Stimulated activated CD4-positive, alpha-beta T cell treated with anti-CD3 and anti-CD28 coated beads, TNF-alpha, amount 100 ng/mL, for 1 hour (primary cell): ENCODE measurements at places on chromosomes 3 and 15.

DNA sequence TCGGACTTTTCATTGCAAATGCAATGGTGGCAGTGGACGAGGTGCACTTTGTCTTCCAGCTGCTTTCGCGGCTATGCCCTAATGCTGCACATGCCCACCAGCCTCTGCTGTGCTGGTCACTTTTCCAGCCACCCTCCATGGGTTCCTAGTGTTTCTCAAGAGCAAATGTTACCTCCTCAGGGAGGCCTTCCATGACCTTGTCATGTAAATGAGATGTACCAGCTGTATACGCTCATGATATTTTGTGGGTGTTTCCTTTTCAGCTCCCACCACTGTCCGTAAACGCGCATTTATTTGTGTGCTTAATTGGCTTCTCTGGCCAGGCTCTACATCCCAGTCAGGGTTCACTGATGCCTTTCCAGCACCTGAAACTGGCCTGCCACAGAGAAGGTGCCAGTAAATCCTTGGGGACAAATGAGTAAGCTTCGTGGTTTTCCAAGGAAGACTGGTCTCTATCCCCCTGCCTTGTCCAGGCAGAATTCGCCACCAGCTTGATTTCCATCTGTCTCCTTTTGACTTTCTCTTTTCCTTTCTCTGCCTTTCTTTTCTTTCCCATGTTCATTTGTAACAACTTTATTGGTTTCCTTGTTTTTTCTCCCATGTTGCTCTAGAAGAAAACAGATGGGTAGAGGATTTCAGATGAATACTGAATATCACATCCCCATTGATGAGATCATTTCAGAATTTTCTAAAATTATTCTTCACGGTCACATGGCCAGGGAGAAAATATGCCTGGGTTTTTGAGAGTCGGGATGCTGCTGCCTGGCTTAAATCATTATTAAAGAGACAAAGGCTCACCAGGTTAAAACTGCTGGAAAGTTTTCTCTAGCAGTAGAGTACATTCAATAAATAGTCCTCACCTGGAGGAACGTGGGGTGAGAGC is 82.5 kb downstream of the CHST2 start:
- DNase-seq, result no peak

DNA sequence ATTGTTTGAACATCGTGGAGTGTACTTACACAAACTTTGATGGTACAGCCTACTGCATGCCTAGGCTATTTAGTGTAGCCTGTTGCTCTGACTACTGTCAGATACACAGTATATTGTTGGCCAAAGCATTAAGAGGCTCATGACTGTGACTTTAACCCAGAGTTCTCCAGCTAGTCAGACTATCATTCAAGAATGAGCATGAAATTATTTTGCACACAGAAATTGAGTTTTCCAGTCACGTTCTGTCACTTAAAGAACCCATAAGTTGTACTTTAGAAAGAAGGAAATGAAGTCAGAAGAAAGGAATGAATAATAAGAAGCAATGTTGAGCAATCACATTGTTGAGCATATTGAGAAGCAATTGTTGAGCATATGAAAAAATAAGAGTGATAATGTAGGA is 37.6 kb upstream of the SLC22A13 start:
- no peak for DNase-seq

GRCh38 chr15:66635817-66636216 is 66.2 kb upstream of the SMAD6 start:
- no peak for DNase-seq

DNA sequence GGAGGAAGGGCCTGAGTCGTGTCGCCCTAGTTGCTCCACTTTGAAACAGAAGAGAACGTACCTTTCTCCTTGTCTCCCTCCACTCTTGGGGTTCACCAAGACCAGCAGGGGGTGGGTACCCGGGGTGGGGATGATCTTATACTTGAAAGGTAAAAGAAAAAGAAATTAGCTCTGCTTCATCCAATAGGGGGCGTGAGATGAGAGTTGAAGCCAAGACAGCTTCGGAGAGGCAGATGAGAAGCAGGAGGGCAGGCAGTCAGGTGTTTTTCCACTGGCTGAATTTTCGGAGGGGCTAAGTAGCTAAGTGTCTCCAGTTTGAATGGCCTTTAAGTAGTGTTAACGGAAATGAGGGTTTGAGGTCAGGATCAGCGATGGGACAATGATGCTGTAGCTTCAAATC is 100.4 kb downstream of the DGKG start:
- DNase-seq, result no peak

DNA sequence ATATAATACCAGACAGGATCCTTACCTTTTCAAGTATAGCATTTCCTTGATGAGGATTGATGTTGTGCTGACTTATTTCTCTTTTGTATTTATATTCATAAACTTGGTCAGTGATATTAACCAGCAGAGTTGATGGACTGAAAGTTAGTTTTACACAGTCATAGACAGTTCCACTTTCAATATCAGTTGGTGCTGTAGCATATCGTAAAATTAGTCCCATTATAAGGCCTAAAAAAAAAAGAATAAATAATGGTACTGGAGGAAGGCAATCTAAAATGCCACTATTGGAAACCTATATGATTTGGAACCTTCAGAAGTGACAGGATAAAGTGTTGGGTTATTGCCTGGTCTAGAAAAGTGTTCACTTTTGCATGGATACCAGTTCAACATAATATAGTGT is 16.3 kb downstream of the SLC9A9 start:
- DNase-seq, result no peak

- no peak for DNase-seq
These were observed 140.3 kb downstream of the RPLP1 start for GRCh38 chr15:69592954-69593353.

GRCh38 chr15:47669221-47669620 is 48.1 kb upstream of the SEMA6D start:
- DNase-seq, result no peak

GRCh38 chr3:24410860-24411259 is 83.8 kb downstream of the THRB start:
- DNase-seq, result no peak

GRCh38 chr15:78991476-78991875 is 46.6 kb upstream of the CTSH start:
- DNase-seq, result no peak

DNA sequence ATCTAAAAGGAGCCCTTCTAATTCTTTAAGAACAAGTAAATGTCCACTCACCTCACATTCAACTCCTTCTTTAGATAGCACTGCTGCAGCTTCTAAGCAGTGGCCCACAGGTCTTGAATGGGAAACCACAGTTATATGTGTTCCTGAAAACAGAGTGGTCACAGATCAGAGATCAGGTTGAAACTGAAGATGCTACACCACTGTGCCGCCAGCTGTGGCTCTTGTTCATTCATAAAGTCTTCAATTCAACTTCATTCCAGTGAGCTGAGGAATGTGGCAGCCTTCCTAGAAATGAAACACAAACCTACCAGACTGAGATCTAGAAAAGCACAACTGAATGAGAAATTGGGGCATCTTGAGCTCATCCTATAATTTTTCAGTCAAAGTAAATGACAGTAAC is 4.0 kb downstream of the PDHB start:
- no peak for DNase-seq

DNA sequence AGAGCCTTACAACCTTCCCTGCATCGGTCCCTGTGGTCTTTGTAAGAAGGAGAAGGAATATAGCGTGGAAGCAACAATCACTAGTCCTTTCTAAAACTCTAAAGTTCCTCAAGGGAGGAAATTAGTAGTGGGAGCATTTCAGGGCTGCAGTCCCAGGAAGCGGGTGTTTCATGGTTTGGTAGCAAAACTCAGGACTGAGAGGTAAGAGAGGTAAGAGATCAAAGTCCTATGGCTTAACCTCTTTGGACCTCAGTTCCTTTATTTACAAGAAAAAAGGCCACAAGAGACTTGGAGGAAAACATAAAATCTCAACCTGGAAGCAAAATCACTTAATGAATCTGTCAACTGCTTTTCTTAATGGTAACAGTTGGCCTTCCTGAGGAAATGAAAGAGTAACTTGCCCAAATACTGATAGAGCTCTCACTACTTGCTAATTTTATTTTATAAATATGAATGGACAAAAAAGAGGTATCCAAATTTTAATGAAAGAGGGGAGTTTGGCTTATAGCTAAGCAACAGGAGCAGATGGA is 14.3 kb downstream of the LRRC28 start:
- no peak for DNase-seq

- no peak for DNase-seq
These were observed 176.8 kb downstream of the ABHD5 start for GRCh38 chr3:43867436-43868072.

GRCh38 chr3:162007722-162008121 is 511.1 kb downstream of the OTOL1 start:
- no peak for DNase-seq

- DNase-seq, result no peak
These were observed 51.4 kb upstream of the GK5 start for GRCh38 chr3:142276781-142277180.

- no peak for DNase-seq
These were observed 2.7 kb downstream of the FOXP1 start for GRCh38 chr3:71580636-71581456.

GRCh38 chr3:139533781-139534454 is 5.6 kb downstream of the RBP1 start:
- no peak for DNase-seq

GRCh38 chr15:31974855-31975829 is 55.2 kb upstream of the CHRNA7 start:
- no peak for DNase-seq

DNA sequence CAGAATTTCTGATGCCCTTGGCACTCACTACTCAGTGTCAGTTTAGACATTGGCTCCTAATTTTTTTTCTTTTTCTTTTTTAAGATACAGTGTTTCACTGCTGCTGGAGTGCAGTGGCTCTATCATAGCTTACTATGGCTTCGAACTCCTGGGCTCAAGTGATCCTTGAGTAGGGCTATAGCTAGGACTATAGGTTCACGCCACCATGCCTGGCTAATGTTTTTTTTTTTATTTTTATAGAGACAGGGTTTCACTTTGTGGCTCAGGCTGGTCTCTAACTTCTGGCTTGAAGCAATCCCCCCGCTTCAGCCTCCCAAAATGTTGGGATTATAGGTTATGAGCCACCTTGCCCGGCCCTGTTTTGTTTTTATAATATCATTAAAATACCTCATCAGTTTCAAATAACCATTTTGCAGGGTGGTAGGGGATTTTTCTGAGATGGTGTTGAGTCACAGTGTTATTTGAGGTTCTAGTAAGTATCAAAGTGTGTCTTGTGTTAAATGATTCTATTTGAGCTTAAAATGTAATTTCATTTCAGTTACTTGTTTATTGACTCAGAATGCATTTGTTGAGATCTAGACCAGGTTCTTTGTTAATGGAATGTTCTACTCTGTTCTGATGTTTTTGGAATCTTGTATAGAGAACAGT is 7.0 kb downstream of the FNDC3B start:
- no peak for DNase-seq

GRCh38 chr3:113505867-113506266 is 9.1 kb downstream of the SPICE1 start:
- no peak for DNase-seq
